ENCODE measurements at places on chromosomes 2 and 18.

GRCh38 chr2:78417355-78417754 is 608.1 kb upstream of the REG3G start:
- DNase-seq = no peak

- DNase-seq = no peak
These were observed 72.2 kb downstream of the HDAC4 start for GRCh38 chr2:239328351-239329191.

DNA sequence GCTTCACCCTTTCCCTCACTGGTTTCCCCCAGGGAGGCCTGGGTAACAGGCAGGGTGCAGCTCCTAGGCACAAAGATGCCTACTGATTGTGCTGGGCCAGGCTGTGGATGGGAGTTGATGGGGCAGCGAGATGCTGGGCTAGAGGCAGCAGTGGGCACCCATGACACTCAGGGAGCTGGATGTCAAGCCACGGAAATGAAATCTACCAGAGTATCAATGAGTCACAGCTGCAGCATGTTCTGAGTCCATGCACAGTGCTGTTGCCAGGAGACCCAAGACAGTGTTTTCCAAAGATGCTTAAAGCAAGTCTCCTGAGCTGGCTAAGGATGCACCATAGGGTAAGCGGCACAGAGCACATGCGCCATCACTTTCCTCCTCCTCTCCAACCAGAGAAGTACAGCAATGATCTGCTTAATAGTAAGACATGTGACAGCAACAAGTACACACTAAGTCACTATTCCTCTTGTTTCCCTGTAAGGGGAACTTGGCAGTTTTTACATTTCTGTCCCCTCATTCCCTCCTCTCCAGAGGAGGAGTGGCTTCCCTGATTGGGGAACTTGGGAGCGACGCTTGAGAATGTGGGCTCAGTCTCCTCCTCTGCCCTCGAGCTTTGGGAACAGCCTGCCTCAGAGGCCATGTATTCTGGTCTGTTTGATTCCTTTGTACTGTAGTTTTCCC is 57.2 kb downstream of the CDC42EP3 start:
- DNase-seq = no peak

GRCh38 chr18:8808001-8808400 is 102.6 kb downstream of the MTCL1 start:
- DNase-seq = no peak

- no peak for DNase-seq
These were observed 132.7 kb upstream of the CTAGE1 start for GRCh38 chr18:22550366-22550765.

DNA sequence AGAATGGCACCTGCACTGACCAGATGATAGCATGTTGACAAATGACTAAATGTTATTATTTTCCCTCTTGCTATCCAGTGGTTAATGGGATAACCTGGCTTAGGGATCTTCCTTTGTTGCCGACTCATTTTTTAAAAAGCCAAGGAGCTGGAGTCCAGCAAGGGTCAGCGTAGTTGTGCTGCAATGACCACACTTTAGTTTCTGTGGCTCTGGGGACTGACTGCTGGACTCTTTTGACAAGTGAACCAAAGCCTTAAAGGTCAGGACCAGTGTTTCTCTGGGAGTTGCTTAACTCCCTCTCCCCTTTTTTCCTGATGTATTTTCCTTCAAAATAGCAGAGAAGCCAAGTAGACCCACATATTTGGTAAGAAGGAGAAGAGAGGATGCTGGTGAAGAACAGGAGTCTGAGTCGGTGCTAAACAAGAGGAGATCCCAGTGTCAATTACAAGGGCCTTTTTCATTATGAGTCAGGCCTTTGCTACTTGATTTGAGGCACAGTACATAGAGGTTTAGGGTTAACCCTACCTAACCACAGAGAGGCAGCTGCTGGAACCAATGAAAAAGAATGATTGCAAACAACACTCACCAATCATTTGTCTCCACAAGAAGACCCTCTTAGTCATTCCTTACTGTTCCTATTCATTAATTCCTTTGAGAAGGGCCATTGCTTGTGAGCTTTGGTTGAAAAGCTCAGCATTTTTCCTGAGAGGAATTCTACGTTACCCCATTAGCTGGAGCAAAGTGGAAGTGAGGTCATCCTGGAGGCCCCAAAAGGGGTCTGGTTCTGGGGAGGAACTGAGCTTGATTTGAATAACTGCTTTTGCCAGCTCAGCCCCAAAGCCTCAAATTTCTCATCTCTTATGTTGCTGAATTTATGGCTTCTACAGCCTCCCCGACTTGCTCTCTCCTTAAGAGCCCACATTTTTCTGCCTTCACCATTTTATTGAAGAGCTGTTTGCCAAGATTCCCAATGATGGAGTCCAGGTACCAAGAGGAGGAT is 137.6 kb upstream of the HNMT start:
- DNase-seq = no peak

GRCh38 chr2:20635675-20636584 is 15.0 kb downstream of the HS1BP3 start:
- no peak for DNase-seq

GRCh38 chr2:19073522-19073921 is 284.9 kb downstream of the OSR1 start:
- no peak for DNase-seq

- DNase-seq = no peak
These were observed at the start of gene AOX1 for GRCh38 chr2:200585730-200586643. TSS of gene AOX1 (plus strand) at chr2:200586014. CDS start at chr2:200586109, 95 bp downstream.

GRCh38 chr18:12701161-12701560 is 1.4 kb downstream of the CEP76 start:
- no peak for DNase-seq

DNA sequence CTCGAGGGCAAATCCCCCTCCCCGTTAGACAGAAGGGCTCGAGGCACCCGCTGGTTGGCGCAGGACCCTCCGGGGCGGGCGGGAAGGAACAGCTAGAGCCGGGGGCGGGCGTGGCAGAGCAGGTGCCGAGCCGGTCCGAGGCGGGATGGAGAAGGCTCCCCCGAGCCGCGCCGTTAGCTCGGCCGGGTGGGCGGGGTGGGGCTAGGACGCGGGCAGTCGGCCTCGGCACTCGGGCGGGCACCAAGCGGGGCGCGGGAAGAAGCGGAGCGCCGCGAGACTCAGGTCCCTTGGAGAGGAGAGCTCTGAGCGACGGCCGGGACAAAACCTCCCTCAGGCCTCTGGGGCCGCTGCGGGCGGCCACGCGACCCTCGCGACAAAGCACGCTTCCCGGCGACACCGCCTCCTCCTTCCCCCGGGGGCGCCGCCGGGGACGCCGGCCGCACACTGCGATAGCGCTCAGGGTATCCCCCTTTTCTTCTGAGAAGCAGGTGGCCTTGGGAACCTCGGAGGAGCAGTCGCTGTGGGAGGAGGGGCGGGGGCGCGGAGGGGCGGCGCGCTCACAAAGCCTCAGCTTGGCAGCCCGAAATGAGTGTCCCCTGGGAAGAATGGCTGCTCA is 721 bp downstream of the FHOD3 start:
- no peak for DNase-seq

DNA sequence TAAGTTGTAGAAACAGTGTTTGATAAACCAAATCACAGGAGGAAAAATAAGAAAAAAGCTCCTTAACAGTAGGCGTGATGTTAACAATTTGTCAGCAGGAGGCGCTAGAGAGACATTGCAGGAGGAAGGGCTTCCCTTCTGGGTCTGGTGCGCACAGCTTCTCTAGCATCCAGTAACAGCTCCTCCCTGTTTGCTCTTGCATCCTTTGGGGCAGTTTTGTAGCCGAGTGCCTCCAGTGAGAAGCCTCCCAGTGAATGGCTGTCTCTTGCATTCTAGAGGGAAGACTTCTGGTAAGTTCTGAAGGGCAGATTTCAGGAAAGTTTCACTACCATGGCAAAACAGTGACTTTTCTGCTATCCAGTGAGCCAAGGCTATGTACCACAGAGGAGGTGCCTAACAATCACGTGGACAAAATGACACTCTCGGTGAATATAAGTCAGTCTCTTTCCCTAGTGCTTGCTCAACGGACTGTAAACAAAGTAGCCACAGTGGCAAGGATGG is 9.5 kb upstream of the ZNF396 start:
- no peak for DNase-seq

GRCh38 chr2:18009891-18010290 is 131.4 kb downstream of the KCNS3 start:
- DNase-seq = no peak

- DNase-seq = no peak
These were observed 79.4 kb downstream of the EPAS1 start for GRCh38 chr2:46376586-46376985.

DNA sequence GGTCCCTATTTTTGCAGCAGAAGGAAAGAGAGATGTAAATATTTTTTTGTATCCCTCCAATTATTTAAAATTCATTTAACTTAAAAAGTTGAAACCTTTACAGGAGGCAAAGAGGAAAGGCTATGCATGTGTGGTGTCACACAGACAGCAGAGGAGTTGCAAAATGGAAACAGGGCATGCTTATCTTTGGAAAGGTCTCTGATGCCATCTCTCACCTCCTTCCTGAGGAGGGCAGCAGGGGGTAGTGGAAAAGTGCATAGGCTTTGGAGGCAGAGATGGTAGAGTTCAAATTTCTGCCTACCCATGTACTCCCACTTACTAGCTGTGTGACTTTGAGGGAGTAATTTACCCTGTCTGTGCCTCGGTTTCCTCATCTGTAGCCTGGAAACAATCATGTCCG is 99.6 kb upstream of the MCFD2 start:
- no peak for DNase-seq

- DNase-seq = no peak
These were observed 35.6 kb downstream of the RAD51AP2 start for GRCh38 chr2:17482651-17483050.

GRCh38 chr2:31381601-31382000 is 32.9 kb downstream of the XDH start:
- no peak for DNase-seq

- no peak for DNase-seq
These were observed 76.5 kb upstream of the APCDD1 start for GRCh38 chr18:10377956-10378355.

DNA sequence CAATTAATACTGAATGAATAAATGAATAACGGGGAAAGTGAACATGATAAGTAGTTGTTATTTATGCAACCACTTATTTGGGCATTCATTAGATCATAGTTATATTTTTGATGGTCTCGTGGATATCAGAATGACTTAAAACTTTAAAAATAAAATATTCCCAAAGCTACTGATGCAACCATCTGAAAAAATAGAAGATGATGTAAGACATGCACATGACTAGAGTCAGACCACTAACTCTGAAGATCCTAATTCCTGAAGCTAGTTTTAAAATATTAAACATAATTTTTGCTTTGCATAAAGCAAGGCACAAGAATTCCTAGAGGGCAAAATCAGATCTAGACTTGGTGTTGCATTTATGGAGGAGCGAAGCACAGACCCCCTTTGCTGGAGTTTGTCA is 616.1 kb downstream of the IRS1 start:
- no peak for DNase-seq

GRCh38 chr2:126678269-126679065 is 22.5 kb downstream of the GYPC start:
- no peak for DNase-seq

GRCh38 chr2:162490761-162491470 is 147.0 kb downstream of the GCA start:
- DNase-seq = no peak

- no peak for DNase-seq
These were observed 102.4 kb downstream of the CABLES1 start for GRCh38 chr18:23237524-23238151.

GRCh38 chr2:33673937-33674336 is 74.8 kb upstream of the FAM98A start:
- no peak for DNase-seq

GRCh38 chr2:237120916-237121315 is 35.2 kb downstream of the COPS8 start:
- no peak for DNase-seq

GRCh38 chr2:38751596-38752410 is 642 bp upstream of the SRSF7 start:
- no peak for DNase-seq

- no peak for DNase-seq
These were observed 315.9 kb upstream of the THUMPD2 start for GRCh38 chr2:40095000-40095399.

DNA sequence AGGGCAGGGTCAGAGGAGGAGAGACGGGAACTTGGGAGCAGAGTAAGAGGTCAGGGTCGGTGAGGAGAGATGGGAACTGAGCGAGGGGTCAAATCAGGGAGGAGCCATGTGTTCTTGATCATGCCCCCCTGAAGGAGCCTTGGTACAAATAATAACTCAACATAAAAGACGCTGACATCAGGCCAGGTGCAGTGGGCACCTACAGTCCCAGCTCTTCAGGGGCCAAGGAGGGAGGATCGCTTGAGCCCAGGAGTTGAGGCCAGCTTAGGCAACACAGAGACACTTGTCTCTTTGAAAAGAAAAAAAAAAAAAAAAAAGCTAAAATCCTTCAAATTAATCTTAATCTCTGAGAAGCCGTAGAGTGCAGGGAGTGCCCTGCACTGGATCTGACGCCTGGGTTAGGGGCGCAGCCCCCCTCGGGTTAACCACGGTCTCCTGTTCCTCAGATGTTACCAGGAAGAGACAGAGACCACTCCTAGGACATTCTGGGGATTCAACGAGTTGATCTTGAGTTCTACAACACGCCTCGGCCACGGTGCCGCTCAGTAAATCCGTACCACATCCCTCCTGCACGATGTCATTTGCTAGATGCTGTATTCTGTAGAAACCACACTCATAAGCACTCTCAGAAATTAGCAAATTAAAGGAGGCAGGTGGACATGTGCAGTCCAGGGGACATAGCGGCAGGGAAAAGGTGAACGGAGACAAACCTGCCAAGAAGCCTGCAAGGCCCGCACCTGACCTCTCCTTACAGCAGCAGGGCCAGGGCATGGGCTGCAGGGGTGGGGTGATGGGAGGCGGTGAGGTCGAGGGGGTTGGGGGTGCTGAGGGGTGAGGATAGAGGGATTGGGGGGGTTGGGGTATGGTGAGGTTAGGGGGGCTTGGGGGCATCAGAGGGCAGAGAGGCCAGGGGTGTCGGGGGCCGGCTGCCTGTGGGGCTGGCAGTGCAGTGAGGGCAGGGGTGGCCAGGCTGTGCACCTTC is 29.2 kb downstream of the SLC66A2 start:
- no peak for DNase-seq

GRCh38 chr18:50182511-50182910 is 12.4 kb downstream of the MYO5B start:
- DNase-seq = no peak

- DNase-seq = no peak
These were observed 1.8 kb downstream of the SLC23A3 start for GRCh38 chr2:219167997-219168396.

GRCh38 chr18:39611381-39612100 is 2045.9 kb upstream of the CELF4 start:
- DNase-seq = no peak

GRCh38 chr2:10481055-10481665 is 33.0 kb upstream of the ODC1 start:
- no peak for DNase-seq

GRCh38 chr18:76988031-76988826 is 144.4 kb downstream of the MBP start:
- no peak for DNase-seq
